ENCODE measurements at places on chromosomes 1 and 21.
A peak's percentile ranks its signal among the peaks of the same experiment; 100 is the strongest.

GRCh38 chr1:150233359-150234308, 2.3 kb downstream of the ANP32E start:
- peak; percentile 10 for DNase-seq

DNA sequence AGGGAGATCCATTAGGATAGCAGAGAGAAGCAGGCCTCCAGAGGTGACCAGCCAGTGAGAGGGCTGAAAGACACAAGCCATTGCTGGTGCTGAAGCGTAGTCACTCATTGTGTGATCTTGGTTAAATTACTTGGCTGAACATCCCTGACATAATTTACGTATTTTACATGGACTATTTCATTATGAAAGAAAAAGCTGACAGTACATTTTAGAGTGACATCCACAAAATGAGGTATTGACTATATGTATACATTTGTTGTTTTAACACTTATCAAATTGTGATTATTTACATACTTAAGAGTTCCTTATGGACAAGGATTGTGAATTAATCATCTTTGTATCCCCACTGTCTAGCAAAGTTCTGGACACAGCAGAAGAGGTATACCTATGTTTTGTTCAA, 14.9 kb downstream of the DESI2 start:
- DNase-seq, result no peak

GRCh38 chr21:31720330-31720729, 11.6 kb downstream of the SCAF4 start:
- no peak for DNase-seq

- peak; percentile 58 for DNase-seq
Measured at GRCh38 chr1:27555700-27556424, 48.1 kb downstream of the AHDC1 start.

GRCh38 chr1:84939151-84939550, 46.1 kb upstream of the LPAR3 start:
- no peak for DNase-seq

DNA sequence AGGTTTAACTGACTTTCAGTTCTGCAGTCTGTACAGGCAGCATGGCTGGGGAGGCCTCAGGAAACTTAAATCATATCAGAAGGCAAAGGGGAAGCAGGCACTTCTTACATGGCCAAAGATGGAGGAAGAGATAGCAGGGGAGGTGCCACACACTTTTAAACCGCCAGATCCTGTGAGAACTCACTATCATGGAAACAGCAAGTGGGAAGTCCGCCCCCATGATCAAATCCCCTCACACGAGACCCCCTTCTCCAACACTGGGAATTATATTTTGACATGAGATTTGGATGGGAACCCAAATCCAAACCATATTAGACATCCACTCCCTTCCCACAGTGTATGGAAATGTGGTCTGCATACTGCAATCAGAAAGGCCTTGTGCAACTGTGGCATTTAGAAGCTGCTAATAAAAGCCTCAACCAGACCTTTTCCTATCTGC, 148.2 kb downstream of the FCRL5 start:
- DNase-seq, result no peak

DNA sequence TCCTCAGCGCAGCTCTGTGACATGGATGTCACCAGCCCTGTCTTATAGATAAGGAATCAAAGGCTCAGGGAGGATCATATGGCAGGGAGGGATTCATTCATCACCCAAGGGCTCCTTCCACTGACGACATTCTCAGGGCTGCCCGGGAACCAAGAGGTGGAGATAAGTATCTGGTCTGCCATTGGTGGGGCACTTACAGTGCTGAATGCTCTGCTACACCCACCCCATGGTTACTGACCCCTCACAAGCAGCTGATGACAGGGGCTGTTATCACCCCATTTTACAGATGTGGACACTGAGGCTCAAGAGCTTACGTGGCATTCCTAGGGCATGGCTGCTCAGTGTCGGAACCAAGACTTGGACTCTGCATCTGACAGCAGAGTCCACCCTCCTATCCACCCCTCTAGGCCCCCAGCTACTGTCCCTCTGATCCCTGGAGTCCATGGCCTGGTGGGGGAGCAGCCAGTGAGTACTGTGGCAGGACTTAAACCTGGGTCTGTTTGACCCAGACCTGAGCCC, 155.1 kb downstream of the PTPRU start:
- DNase-seq, result no peak

- DNase-seq, result peak; percentile 13
Measured at GRCh38 chr1:163410073-163410999, 88.6 kb downstream of the NUF2 start.

- DNase-seq, result peak; percentile 22
Measured at GRCh38 chr21:44428281-44428960, 26.9 kb upstream of the LRRC3 start.

Data from CD4-positive, alpha-beta T cell treated with Interleukin-6 for 4 hours (primary cell).